Ovary (tissue), 10 donors: ENCODE measurements at places on chromosomes 11 and 22. TPM values are rescaled to one million over a fixed set of nuclear protein-coding genes. Genes with fewer than 3 reads are reported as not detected.

DNA sequence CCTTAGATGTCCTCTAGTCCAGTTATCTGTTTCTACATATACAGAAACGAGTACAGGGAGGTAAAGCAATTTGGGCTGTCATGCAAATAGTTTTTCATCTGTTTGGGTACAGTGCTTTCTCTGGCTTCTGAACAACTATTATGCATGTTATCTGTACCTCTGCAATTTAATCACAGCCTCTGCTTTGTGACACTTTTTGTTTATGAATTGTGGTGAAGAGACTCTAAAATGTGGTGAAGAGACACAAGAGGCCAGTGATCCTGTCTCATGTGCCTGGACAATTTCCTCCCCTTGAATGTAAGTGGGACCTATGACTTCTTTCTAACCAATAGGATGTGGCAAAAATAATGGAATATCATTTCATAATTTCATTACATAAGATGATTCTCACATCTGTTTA lies 130.3 kb upstream of the ARHGAP42 start:
- no peak for DNase-seq

SYT13 gene
- 0.13 TPM for total RNA-seq

- DNase-seq: no peak
These were observed 40.5 kb upstream of the BIRC3 start for GRCh38 chr11:102276783-102277182.

OR52N4 gene
- not detected for total RNA-seq

DNA sequence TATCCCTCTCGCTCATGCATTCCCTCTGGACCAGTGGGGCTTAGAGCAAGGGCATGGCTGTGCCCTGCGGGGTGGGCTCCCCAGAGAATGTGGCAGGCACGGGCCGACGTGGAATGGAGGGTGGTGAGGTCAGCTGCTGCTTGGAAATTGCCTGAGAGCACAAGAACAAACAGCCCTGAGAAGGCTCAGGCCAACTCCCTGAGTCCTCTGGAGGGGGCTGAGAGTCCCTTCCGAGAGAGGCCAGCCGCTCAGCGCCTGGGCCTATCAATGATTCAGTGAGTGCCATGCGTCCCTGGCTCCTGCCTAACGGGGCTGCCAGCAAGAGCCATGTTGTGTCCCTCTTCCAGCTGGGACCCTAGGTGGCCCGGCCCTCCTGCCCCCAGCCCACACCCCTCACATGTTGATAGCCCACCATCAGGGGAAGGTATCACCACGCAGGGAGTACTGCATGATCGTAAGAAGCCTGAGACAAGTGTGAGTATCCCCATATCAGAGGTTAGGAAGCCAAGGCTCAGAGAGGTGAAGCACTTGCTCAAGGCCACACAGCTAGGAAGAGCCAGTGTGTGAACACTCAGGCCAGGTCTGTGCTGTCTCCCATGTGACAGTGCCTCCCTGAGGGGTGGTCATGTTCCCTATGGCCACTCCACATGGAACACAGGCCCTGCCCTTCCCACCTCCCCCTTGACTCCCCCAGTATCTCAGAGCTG lies 55.8 kb downstream of the NECTIN1 start:
- no peak for DNase-seq

GRCh38 chr11:35131094-35131493 lies 7.9 kb upstream of the CD44 start:
- DNase-seq: no peak

GRCh38 chr22:36026741-36027140 lies 1.9 kb downstream of the RBFOX2 start:
- no peak for DNase-seq

- DNase-seq: no peak
These were observed 925.1 kb upstream of the TENM4 start for GRCh38 chr11:80365980-80366379.

DNA sequence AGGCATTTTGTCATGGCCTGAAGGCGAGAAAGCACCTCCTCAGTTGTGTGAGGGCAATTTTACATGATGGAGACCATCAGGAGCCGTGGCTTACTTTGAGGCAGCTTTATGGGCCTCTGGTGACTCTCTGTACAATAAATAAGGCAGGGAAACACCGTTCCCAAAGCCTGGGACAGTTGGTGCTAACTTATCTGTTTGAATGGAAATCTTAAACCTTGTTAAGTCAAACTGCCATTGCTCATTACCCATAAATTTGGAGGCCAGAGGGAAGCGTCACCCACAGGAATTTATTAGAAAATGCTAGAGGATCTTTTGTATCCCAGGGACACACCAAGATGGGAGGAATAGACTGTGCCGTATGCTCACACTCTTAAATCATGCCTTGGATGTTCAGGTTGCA lies 1156.9 kb downstream of the BRD1 start:
- DNase-seq: no peak

SERHL2 gene
- total RNA-seq: 10.1 TPM
